Activated gamma-delta T cell treated with Interleukin-2 at 50 U/mL for 16 hours (primary cell): ENCODE measurements at places on chromosomes 12 and 14.

DNA sequence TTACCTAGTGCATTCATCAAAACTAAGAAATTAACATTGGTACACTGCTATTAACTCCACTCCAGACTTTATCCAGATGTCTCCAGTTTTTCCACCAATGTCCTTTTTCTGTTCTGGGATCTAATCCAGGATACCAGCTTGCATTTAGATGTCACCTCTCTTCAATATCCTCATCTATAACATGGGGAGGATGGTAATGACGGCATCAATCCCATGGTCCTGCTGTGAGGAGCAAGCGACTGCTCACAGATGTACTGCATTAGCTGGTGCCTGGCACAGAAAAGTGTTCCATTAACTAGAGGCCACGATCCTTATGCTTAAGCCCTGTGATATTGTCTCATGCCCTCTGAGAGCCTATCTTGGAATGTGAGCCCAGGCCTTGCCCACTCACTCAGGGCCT, 53.8 kb downstream of the CALM1 start:
- no peak for DNase-seq

- DNase-seq, result no peak
Observed at GRCh38 chr12:105431537-105432100, 101.1 kb downstream of the C12orf75 start.

- DNase-seq, result no peak
Observed at GRCh38 chr12:26896913-26897312, 40.9 kb downstream of the INTS13 start.

- no peak for DNase-seq
Observed at GRCh38 chr12:123705935-123706334, 6.2 kb upstream of the ATP6V0A2 start.

DNA sequence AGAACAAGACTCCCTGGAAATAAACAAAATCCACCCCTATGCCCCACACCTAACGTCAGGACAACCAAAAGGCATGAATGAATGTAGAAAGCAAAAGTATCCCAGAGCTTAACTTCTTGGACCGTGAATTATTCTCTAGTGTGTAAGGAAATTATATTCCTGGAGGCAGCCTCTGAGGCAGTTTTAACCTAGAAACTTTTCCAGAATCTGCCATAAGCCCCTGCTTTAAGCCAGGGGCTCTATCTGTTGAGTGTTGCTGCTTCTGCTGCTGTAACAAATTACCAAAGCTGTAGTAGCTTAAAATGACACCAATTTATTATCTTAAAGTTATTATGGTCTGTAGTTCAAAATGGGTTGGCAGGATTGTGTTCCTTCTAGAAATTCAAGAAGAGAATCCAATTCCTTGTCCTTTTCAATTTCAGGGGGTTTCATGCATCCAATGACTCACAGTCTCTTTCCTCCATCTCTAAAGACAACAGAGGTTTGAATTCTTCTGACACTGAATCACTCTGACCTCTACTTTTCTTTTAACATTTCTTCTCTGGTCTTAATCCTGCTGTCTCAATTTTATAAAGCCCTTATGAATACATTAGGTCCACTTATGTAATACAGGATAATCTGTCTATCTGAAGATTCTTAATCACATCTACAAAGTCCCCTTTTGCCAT, 242.7 kb downstream of the ATXN7L3B start:
- no peak for DNase-seq

GRCh38 chr12:43255522-43256111, 296.4 kb downstream of the ADAMTS20 start:
- no peak for DNase-seq

DNA sequence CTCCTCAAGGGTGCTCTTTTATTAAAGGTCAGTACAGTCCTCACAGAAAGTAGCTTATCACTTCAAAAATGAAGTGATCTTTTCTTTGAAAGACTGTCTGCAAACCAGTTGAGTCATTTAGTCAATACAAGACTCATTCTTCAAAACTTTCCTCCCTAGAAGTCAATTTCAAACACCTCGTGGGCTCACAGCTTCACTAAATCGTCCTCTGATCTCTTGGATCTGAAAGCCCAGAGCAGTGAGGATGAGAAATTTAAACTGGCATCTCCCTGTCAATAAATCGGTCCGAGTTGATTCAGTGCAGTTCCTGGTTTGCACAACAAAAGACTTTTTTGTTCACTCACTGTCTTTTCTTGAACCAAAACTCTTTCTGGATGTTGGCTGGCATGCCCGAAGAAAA, 44.5 kb downstream of the NUAK1 start:
- no peak for DNase-seq

DNA sequence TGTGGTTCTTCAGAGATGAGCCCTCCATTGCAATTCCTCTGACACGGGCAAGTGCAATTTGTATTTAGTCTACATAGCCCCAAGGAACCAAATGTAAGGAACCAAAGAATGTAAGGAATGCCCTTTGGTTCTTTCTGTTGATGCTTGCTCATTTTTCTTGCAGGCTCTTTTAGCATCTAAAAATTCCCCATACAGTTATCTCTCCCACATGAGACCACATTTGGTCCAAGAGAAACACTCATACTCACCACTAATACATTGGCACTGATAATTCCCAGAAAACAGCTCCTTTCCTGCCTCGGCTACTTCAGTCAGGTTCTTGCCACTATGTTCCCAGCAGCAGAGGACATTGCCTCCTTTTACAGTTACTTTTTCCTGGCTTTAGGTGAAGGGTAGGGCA, 332.6 kb downstream of the AEBP2 start:
- DNase-seq, result no peak

- DNase-seq, result no peak
Observed at GRCh38 chr14:42222924-42223471, 616.3 kb downstream of the LRFN5 start.

GRCh38 chr12:50166799-50167048, 445 bp downstream of the CERS5 start:
- DNase-seq, result peak; percentile 31

DNA sequence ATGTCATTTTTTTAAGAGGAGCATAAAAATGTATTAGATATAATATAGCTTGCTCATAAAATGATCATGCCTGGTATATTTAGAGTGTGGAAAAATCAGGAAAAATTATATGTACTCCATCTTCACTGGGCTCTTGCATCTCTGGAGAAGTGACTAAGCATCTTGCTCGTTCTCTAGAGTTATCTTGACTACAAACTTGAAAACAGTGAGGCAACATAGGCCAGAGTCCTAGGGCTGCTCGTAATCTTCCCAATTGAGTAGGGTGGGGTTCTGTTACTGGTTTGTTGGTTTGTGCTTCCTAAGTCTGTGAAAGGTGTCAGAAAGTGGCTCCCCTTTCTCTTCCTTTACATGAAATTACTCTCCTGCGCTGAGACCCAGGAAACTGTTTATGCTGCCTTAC, 46.2 kb downstream of the AACS start:
- no peak for DNase-seq

DNA sequence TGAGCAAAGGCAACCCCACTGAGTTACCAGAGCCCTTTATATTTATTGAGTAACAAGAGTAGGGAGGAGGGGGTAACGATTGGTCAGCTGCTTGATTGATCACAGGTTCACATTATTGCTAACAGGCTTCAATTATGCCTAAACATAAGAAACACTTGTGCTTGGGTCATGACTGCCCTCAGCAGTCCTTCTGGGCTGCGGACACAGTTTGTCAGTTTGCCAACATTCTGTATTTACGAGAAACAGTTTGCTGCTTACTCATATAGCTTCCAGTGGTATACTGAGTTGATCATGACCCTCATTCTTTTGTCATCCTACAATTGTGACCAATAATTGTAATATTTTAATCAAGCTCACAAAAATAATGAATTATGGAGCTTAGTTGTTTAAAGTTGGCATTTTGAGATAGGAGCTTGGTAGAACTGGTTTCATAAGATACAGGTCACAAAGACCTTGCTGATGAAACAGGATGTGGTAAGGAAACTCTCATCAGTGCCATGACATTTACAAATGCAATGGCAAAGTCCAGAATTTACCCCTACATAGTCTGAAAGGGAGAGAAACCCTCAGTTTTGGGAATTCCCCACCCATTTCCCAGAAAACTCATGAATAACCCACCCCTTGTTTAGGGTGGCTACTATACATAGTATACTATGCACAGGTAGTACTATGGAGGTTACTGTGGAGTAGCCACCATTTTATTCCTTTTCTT, 1421.0 kb upstream of the FLRT2 start:
- DNase-seq, result no peak

DNA sequence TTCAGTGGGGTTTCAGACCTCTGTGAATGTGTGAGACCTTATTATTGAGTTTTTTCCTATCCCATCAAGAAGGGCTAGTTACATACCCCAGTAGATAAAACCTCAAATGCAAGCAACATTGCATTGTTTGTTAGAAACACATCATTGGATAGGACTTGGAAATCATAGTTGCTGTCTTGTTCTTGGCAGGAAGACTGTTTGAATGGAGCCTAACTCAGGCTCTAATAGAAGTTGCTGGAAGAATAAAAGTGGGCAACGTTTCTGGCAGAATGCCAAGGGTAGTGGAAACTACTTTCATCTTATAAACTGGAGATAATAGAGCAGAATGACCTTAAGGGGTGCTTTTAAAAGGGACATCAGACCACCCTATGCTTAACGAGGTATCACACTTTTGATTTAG, 9.9 kb upstream of the PTHLH start:
- DNase-seq, result no peak

- DNase-seq, result no peak
Observed at GRCh38 chr12:105467710-105468366, 137.3 kb downstream of the C12orf75 start.
